Fibroblast of lung (primary cell): ENCODE measurements at places on chromosomes 5 and 9. TPM values are rescaled to one million over a fixed set of nuclear protein-coding genes. Genes with fewer than 3 reads are reported as not detected.

DNA sequence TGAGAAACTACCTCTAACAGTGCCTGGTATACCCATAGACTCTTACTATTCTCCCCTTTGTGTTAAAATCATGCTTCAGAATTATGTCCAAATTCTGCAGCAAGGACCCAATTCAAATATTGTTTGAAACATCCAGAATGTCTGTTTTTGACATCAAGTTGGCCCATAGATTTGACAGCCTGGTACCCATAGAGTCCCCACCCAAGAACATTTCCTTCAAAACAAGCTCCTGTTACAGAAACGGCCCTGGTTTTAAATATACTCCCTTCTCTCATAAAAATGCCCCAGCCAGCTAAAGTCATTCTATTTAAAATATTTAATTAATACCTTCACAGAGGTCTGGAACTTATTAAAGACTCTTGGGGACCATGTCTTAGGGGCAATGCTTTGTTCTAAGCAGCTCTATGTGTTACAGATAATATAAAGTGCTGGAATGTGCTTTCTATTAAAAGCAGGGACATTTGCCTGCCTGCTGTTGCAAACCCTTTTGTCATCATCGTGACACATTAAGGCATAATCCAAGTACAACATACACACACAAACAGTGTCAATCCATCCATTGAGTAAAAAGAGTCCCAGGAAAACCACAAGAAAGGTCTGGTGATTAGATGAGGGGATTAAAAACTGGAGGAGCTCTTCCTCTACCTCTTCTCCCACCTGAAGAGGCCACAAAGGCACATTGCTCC lies 321.7 kb downstream of the MLLT3 start:
- DNase-seq = no peak

DNA sequence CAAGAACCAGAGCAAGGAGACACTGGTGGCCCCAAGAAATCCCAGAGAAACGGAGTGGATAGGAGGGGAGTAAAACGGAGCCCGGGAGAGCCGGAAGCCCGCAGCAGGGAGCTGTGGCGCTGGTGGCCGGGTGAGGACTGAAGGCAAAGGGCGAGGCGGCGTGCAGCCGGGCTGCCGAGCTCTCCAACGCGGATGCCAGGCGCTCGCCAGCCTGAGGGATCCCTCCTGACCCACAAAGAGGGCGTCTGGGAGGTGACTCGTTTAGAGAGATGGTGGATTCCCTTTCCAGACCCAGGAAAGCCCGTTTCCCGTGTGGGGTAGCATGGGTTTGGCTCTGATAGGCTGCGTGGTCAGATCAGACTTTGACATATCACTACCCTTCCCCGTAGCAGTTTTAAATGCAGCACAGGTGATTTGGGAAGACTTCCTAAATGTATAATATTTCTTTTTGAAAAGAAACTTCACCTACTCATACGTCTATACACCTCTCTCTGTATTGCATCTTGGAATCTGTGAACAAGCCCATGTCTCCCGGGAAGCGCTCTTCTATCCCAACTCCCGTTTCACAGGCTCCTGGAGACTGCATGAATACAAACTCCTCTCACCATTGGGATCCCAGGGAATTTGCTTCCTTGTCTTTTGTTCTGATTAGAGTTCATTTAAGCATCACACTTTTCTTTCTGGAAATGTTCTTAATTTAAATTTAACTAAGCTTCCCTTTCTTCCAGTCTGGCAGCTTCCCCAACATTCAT lies 158.1 kb downstream of the C9orf152 start:
- peak; percentile 36 for DNase-seq

GRCh38 chr5:133552925-133553525 lies 59.3 kb downstream of the FSTL4 start:
- peak; percentile 29 for DNase-seq

DNA sequence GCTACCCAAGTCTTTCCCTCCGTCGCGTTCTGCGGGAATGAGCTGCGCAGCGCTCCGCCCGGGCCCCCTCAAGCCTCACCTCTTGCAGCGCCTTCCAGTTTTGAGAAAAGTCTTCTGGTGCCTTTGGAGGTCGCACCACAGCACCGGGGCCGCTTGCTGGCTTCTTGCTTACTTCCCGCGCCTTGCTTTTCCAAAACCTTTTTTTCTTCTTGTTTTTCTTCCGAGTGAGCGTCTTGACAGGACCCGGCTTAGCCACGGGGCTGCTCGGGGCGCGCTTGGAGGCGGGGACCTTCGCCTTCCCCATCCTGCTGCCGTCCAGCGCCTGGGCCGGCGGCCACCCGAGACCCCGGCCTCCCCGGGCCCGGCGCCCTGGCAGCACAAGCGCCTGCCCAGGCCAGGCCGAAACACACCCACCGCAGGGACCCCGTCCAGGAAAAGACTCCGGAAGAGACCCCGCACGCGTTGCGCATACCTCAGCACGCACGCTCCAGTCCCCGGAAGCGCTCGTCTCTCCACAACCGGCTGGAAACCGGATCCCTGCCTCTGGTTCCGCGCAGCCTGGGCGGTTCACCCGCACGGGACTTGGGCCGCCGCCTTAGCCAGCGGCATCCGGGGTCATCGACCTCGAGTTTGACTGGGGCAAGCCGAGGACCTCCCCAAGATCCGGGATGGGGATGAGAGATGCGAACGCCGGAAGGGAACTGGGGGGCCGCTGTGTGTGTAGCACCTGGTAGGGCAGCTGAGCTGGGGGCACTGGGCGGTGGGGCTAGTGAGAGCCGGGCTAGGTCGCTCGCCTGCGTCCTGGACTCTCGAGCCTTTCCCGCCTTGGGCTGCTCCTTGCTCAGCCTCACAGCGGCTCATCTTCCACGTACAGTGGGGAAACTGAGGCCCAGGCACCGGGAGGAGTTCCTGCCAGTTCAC lies at the start of gene REXO4:
REXO4 (minus strand) TSS at position 470 of the 921 bp plus-strand sequence; CDS start at position 304, 166 bp downstream.
- peak; percentile 89 for DNase-seq

DNA sequence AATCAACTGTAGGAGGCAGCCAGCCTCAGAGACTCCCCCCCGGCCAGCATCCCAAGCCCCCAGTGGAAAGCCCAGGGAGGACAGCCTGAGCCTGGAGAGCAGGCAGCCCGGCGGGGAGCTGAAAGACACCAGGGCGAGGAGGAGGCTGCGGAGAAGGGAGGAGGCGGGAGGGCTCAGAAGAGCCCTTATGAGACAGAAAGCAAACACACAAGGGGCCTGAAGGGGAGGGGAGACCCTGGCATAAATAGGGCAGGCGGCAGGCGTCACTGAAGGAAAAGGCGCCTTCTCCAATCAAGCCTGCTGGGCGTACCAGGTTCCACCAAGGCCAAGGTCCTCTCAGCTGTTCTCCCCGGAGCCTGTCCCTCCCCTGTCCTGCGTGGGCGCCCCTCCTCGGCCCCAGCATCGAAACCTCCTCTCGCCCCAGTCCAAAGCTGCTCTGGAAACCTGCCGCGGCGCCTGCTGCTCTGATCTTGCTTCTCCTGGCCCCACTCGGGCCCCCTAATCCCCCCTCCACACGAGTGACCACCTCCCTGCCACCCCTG lies 1.3 kb downstream of the SLC9A3 start:
- no peak for DNase-seq

GRCh38 chr5:133321833-133322420 lies 270.1 kb downstream of the HSPA4 start:
- DNase-seq = no peak

DNA sequence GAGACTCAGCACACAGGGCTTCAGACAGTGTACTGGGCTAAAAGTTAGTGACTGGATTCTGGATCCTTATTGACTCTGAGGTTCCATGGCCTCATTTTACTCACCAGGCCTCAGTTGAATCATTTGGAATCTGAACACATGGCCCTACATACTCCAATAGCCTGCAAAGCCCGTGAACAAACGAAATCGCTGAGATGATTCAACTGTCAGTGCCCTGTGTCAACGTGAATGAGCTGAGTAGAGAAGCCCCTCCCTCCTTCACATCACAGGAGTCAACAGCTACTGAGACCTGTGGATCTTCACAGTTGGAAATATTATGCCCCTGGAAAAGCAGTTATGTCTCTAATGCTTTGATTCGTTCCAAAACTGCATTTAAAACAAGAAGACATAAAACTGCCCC lies 429.3 kb downstream of the GADD45G start:
- DNase-seq = no peak

DNA sequence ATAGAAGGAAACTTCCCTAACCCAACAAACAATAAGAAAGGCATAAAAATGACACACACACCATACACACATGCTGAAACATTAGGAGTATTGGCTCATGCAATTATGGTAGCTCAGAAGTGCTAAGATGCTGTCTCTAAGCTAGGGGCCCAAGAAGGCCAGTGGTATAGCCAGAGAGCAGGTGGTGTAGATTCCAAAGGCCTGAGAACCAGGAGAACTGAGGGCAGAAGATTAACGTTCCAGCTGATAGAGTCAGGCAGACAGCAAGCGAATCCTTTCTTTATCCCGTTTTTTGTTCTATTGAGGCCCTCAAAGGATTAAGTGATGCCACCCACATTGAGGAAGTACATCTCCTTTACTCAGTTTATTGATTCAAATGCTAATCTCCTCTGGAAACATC lies 262.9 kb downstream of the EPB41L4A start:
- DNase-seq = no peak

GRCh38 chr5:112878760-112879159 lies 17.7 kb downstream of the SRP19 start:
- DNase-seq = peak; percentile 75

DNA sequence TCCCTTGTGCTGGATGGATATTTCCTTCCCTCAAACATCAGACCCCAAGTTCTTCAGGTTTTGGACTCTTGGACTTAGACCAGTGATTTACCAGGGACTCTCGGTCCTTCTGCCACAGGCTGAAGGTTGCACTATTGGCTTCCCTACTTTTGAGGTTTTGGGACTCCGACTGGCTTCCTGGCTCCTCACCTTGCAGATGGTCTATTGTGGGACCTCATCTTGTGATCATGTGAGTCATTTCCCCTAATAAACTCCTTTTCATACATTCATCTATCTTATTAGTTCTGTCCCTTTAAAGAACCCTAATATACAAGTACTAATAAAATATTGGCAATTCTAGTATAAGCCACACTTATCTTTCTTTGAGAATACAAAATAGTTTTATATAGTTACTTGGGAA lies 1078.9 kb downstream of the CDH12 start:
- no peak for DNase-seq

- DNase-seq = no peak
Measured at GRCh38 chr5:87499478-87500410, 87.0 kb upstream of the CCNH start.

DNA sequence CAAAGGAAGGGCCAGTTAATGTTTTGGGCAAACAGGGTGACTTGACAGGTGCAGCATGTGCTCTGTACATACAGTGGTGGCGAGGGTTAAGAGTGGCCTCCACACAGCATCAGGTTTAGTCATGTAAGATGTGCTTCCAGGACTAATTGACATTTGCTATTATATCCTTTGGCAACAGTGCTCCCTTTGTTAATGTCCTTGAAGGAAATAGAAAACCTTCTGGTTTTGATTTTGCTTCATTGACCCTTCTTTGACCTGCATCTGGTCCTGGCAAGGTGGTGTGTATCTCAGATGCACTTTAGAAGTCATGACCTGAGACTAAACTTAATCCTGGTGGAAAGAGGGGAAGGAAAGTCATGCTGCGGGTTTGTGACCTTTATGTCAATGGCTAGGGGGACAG lies 440.0 kb downstream of the ENC1 start:
- DNase-seq = no peak

- no peak for DNase-seq
Measured at GRCh38 chr5:71946343-71947030, 160.8 kb upstream of the MAP1B start.

DNA sequence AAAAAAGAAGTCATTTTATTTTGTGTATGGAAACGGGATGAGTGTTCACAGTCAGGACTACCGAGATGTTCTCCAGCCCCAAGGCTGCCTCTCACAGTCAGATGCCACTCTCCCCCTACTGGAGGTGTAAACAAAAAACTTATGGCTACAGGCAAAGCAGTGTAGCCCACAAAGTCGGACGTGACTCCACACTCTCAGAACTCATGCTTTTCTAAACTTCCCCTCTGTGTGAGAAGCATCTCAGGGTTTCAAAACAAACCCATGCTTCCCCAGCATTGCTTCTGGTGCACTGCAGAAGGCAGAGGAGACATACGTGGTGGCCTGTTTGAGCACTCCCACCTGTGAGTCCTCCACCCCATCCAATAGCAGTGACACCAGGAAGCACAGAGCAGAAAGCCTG lies 580.3 kb downstream of the BNC2 start:
- no peak for DNase-seq

DNA sequence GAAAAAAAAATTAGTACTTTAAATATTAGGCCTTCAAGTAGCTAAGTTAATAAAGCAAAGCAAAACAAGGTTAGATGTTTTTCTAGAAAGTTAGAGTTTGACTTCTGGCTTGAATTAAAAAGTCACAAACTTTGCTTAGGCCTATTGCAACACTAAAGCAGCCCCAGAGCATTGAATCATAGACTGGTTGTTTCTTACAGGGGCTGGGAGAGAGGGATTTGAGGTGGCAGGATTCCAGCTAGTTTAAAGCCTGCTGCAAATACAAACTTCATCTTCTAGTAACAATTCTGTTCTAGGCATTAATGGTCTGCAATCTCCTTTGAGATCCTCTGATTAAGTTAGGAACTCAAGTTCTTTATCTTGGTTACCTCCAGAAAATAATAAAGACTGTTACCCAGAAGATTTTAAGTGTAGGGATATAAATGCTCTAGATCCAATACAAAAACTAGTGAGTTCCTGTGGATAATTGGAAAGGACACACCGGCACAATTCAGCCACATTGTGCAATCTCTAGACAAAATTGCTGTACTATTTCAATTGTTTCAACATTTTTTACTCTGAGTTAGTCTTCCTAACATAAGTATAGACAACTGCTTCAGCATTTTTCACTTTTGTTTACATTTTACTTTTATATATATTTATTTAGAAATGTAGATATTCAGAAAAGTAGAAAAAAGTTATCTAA lies 12.6 kb downstream of the OR13C5 start:
- DNase-seq = no peak

- DNase-seq = peak; percentile 25
Measured at GRCh38 chr9:4590430-4591122, 71.5 kb upstream of the PLPP6 start.

CTNND2 gene
- total RNA-seq = not detected in 2 replicates

SLC6A7 gene
- not detected in 2 replicates for total RNA-seq

CARTPT gene
- total RNA-seq = not detected in 2 replicates

ARSK gene
- total RNA-seq = 10.0 and 19.3 TPM in 2 replicates

IFNA4 gene
- total RNA-seq = not detected in 2 replicates

IFNA6 gene
- total RNA-seq = not detected in 2 replicates

SLCO6A1 gene
- total RNA-seq = not detected in 2 replicates

GEMIN5 gene
- total RNA-seq = 12.1 and 13.1 TPM in 2 replicates

SPAAR gene
- under 0.01 and 0.17 TPM in 2 replicates for total RNA-seq

RECK gene
- total RNA-seq = 43.1 and 98.4 TPM in 2 replicates

NOL8 gene
- 27.2 and 28.6 TPM in 2 replicates for total RNA-seq

IL33 gene
- total RNA-seq = 1.3 and 19.3 TPM in 2 replicates

SEMA6A gene
- 0.17 and 0.26 TPM in 2 replicates for total RNA-seq
